Iris pigment epithelial cell (primary cell): ENCODE measurements at places on chromosomes 3 and 15.

- no peak for DNase-seq
Observed at GRCh38 chr3:170475092-170475685, 56.5 kb downstream of the CLDN11 start.

- no peak for DNase-seq
Observed at GRCh38 chr3:90011131-90011530, 903.7 kb downstream of the EPHA3 start.

- DNase-seq = peak; percentile 33
Observed at GRCh38 chr3:13494463-13495350, 14.6 kb downstream of the HDAC11 start.

DNA sequence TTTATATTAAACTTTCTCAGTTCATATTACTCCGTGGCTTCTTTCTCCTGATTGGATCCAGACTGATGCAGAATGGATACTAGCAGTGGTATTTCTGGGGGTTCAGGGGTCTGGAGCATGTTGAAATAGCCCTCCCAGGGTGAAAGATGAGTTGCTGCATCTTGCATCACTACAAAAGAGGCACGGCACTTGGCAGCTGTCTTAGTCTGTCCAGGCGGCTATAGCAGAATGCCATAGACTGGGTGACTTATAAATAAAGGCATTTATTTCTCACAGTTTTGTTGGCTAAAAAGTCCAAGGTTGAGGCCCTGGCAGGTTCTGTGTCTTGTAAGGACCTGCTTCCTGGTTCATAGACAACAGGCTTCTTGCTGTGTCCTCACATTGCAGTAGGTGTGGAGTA, 660 bp upstream of the BCL2L10 start:
- DNase-seq = no peak

GRCh38 chr3:167918008-167918596, 177.6 kb downstream of the GOLIM4 start:
- no peak for DNase-seq

GRCh38 chr3:71436337-71436736, 147.2 kb downstream of the FOXP1 start:
- no peak for DNase-seq

DNA sequence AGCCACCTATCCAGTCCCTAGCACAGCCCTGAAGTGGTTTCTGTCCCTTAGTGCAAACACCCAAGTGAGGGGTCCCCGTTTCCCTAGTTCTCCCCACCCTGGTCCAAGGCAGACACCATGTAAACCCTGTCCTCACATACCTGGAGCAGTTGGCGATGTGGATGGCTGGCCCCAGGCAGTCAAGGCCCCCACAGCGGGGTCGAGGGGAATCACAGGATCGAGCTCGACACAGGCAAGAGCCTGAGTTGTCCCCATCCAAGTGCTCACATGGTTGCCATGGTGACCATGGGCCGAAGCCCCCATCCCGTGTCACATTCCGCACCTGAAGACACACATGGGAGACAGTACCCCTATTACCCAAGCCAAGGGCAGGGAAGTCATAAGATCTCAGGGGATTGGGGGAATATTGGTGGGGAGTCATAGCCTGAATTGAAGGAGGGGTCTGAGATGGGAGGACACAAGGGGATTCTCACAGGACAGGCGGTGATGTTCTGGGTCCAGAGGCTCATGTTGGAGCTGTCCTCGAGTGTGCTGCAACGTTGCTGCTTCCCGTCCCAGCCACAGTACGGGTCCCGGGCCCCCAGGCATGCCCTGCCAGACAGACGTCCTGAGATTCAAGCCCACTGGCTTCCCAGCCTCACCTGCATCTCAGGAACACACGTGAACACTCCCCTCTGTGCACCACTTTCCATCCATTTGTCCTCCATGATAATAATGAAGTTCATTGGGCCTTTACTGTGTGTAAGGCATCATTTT, 112.1 kb downstream of the SEMA5B start:
- DNase-seq = no peak

DNA sequence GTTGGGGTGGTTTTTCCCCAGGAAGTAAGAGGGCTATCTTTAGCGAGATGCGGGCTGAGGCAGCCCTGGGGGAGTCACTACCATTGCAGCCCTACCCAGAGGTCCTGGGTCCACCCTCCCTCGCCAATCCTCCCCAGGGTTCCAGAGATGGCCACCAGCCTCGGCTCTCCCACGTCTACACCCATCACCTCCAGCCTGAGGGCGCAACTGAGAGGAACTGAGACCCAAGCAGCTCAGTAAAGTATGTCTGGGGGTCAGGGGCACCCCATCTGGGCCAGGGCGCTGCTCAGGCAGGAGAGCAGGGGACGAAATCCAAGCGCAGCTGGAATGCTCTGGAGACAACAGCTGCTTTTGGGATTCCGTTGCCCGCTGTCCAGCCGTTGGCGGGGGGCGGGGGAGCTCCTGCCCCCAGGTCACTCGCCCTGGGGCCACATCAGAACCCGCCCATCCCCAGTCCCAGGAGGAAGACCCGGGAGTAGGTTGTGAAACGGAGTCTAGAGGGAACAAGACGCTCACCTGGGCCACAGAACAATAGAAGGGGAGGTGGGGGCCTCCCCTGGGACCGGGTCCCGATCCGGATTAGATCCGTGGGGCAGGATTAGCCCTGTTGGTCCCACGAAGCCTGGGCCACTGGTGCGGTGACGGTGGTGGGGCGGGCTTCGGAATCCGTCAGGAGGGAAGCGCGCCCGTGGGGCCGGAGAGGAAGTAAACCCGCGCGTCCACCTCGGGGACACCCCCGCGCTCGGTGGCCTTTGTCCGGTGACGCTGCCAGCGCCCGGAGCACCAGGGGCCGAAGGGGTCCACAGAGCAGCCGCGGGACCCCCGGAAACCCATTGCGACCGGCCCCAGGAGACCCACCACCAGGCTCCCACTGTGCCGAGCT, 1.4 kb upstream of the NDUFAF3 start:
- DNase-seq = no peak

DNA sequence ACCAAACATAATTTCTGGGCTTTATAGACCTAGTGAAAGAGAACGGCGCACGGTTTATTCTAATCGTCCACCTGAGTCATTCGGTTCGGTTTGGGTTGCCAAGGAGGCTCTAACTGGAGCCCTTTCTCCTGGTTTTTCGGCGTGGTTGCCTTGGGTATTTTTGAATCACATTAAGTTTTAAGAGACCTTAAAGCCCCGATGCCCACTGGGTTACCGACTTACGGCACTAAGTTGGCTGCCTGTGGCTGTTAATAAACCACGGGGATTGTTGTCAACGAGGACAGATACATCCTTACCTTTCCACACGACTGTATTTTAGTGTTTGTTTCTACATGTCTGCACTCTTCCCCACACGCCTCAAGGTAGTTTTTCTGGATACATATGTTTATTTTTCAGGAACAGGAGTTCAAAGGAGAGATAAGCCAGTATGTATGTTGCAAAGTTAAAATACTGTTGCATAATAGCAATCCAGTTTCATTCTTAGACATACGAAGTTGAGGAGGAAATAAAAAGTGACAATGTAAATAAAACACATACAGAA, 1.2 kb upstream of the ANP32A start:
- DNase-seq = peak; percentile 27

- peak; percentile 60 for DNase-seq
Observed at GRCh38 chr3:106421909-106422308, 553.1 kb upstream of the CBLB start.

GRCh38 chr3:27239951-27240350, 129.2 kb downstream of the NEK10 start:
- no peak for DNase-seq

DNA sequence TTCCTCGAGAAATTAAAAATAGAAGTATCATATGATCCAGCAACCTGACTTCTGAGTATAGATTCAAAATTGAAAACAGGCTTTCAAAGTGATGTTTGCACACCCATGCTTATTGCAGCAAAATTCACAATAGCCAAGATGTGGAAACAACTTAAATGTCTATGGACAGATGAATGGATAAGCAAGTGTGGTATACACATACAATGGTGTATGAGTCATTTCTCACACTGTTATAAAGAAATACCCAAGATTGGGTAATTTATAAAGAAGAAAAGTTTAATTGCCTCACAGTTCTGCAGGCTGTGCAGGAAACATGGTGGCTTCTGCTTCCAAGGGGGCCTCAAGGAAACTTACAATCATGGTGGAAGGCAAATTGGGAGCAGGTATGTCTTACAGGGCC, 100.8 kb downstream of the KLF13 start:
- peak; percentile 59 for DNase-seq

GRCh38 chr3:156670077-156670476, 4.3 kb upstream of the TIPARP start:
- peak; percentile 64 for DNase-seq

- peak; percentile 88 for DNase-seq
Observed at GRCh38 chr3:64213962-64214379, 11.3 kb downstream of the PRICKLE2 start.

DNA sequence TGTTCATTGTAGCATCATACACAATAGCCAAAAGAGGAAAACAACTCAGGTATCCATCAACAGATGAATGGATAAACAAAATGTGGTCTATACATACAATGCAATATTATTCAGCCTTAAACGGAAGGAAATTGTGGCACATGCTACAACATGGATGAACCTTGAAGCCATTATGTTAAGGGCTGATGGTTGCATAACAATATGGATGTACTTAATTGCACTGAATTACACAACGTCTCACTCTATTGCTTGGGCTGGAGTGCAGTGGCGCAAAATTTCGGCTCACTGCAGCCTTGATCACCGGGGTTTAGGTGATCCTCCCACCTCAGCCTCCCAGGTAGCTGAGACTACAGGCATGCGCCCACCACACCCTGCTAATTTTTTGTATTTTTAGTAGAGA, 7.0 kb upstream of the TMEM62 start:
- no peak for DNase-seq

GRCh38 chr15:65396283-65396964, 18.6 kb upstream of the IGDCC3 start:
- DNase-seq = no peak

DNA sequence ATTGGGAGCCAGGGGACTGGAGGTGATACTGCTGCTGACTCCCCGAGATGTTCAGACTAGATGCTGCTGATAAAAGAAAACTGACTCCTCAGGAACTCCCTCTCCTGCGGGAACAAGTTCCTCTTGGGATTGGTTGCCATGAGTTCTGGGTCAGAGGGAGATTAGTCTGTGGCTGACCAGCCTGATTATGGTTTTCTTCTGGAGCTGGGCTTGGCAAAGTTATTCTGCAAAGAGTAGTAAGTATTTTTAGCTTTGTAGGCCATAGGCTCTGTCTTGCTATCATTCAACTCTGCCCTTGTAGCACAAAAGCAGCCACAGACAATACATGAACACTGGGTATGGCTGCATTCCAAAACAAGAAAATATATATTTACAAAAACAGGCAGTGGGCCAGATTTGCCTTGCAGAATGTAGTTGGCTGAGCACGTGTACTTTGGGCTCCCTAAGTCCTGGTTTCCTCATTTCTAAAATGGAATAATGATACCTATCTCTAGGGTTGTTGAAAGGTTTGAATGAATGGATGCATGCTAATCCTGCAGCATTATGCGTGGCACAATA, 796.8 kb downstream of the AGBL1 start:
- DNase-seq = no peak

DNA sequence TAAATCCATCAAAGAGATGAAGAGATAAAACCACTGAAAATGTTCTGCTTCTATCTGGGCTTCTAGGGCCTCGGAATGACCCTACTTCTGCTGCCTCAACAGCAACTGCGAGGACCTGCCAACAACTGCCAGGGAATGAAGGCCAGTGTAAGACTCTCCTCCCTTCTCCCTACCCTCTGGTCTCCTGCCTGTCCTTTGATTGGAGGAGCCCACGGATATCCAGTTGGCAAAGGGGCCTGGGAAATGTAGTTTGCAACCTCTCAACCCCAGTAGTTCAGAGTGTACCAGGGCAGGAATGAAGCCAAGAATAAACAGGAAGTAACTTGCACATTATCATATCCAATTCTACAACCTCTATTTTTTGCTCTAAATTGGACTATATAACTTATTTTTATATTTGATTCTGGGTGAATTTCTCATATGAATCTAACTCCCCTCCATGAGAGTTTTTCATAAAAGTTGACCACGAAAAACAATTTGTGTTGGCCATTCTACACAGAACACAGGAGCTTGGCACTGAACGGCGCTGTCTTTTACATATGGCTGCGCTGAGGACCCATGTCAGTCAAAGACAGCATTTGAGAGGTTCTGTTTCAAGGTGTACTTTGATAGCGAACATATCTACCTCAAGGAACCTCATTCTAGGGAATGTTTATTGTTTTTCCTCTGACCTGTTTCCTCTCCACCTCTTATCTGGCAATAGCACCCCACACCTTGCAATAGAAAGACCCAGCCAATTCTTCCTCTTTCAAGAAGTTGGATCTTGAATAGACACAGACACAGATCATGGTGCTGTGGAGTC, 91.1 kb upstream of the RNF7 start:
- DNase-seq = peak; percentile 76

DNA sequence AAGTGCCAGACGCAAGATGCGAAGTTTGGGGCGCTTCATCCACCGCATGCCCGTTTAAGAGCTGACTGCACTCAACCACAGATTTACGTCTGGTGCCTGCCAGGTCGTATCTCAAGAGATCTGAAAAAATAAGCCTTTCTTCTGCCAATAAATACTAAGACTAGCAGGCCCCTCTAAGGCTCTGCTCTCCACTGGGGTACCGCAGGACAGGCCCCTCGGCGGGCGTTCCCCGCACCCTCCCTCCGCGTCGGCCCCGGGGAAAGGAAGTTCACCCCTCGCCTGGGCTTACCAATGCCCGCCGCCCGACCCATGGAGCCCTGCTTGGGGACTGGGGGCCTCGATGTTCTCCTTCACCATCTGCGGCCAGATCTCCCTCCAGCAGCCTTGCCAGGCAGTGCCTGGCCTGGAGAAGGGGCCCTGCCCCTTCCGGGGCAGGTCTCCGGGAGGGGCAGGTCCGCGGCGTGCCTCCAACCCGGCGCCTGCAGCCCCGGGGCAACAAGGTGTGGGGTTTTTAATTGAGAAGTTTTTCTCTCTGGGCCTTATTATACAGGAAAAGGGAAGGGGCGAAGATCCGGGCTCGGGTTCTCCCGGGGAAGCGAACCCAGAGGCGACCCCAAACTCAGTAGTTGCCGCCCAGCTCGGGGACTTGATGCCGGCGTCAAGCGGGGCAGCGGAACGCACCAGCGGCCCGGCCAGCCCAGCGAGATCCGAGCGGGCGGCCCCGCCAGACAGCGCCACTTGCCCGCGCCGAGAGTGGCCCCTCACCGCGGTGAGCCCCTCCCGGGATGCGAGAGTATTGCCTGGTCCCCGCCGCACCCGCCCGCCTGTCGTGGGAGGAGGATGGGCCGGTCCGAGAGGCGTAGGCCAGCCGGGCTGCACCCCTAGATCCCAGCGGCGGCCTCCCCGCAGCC, 735 bp downstream of the GOLGA8B start:
- peak; percentile 23 for DNase-seq
